G401 (cell line): ENCODE measurements at places on chromosomes 1 and 21.

DNA sequence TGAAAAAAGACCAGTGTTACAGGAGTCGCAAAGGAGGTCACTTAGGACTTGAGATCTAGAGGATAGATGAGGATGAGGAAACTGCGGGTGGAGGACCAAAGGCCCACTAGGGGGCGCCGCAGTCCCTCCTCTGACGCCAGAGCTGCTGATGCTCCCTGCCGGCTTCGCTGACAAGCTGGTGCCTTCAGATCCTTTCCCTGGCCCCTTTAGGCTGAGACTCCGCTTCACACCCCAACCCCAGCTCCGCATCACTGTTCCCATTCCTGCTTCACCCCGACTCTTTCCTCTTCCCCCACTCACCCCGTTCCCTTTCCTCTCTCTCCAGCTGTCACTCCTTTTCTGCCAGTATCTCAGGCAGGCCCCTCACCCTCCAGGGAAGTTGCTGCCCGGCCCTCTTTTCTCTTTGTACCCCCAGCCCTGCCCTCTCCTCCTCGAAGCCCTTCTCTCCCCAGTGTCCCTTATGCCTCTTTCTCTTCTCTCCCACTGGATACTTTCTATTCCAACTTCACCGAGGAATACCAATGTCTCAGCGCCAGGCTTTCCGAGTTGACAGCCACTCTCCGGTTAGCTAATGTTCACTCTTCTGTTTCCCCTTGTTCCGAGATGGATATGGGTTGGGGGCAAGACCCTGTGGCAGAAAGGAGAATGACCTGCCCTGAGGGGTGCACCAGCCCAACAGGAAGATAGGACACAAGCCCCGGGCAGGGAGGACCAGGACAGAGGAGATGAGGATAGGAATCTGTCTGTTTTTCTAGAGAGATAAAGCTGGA lies 4.5 kb downstream of the KCNJ9 start:
- DNase-seq: peak; percentile 93

DNA sequence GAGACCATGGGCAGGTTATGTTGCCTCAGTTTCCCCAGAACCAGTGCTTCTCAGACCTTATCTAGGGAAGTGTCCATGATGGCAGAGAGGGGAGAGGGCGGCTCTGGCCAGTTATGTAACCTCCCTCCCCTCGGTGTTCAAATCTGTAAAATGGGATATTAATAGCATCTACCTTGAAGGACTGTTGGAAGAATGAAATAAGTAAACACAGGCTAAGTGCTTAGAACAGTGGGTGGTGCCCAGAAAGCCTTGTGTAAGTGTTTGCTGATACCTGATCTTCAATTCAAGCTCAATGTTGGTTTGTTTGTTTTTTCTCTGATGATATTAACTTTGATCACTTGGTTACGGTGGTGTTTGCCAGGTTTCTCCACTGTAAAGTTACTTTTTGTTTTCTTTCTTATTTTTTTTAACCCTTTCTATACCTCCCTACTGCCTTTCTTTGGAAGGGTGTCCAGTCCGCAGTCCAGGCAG lies 34.9 kb downstream of the EPHA2 start:
- DNase-seq: no peak

GRCh38 chr21:46050668-46051378 lies 47.1 kb upstream of the COL6A2 start:
- DNase-seq: no peak

GRCh38 chr1:206784471-206784903 lies 12.2 kb upstream of the IL10 start:
- DNase-seq: no peak

- no peak for DNase-seq
These were observed 40.9 kb upstream of the RALGPS2 start for GRCh38 chr1:178684111-178684510.
